Lower lobe of right lung (tissue), 2 donors: ENCODE measurements at places on chromosomes 4 and X.

- no peak for DNase-seq
These were observed 7.6 kb upstream of the CXCL5 start for GRCh38 chr4:74006009-74006476.

GRCh38 chr4:167129146-167129545 lies 105.1 kb downstream of the SPOCK3 start:
- no peak for DNase-seq

- no peak for DNase-seq
These were observed 188.9 kb downstream of the CAMK2D start for GRCh38 chr4:113572620-113573019.

DNA sequence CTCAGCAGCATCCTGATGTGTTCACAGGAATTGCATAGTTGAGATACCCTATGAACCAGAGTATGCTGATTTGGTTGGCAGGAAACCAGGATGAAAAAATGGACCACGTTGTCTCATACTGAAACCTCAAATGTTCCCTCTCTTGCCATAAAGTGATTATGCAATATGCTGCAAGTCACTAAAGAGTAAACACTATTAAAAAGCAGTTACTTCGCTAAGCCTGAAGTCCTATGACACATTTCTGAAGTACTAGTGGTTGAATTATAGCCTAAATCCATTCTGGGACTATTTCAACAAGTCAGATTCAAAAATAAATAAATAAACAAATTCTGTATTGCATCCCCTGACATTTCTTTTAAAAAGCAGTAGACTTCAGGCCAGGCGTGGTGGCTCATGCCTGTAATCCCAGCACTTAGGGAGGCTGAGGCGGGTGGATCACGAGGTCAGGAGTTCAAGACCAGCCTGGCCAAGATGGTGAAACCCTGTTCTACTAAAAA lies 106.0 kb upstream of the NAP1L5 start:
- no peak for DNase-seq

DNA sequence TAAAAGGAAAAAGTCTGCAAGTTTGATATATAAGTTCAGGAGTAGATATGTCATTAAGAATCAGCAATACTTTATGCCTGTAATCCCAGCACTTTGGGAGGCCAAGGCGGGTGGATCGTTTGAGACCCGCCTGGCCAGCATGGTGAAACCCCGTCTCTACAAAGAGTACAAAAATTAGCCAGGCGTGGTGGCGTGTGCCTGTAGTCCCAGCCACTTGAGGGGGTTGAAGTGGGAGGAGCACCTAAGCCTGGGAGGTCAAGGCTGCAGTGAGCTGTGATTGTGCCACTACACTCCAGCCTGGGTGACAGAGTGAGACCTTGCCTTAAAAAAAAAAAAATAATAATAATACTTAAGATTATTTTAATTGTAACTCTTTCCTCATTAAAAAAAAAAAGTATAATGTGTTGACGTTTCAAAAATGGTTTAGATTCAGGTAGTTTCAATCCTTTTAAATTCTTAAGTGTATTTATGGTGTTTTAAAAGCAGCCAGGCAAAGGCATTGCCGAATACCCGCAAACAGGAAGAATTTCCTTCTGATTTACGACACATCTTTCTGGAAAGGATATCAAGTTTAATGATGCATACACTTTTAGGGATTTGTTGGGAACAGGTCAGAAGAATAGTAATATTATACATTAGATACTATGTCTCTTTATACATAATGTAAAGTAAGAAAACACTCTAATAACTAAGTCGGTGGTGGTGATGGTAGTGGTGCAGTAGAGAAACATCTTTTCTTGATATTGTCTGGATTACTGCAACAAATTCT lies 80.9 kb downstream of the KDM6A start:
- DNase-seq: peak; percentile 46

GRCh38 chrX:40784516-40785151 lies 49.3 kb upstream of the MED14 start:
- no peak for DNase-seq

DNA sequence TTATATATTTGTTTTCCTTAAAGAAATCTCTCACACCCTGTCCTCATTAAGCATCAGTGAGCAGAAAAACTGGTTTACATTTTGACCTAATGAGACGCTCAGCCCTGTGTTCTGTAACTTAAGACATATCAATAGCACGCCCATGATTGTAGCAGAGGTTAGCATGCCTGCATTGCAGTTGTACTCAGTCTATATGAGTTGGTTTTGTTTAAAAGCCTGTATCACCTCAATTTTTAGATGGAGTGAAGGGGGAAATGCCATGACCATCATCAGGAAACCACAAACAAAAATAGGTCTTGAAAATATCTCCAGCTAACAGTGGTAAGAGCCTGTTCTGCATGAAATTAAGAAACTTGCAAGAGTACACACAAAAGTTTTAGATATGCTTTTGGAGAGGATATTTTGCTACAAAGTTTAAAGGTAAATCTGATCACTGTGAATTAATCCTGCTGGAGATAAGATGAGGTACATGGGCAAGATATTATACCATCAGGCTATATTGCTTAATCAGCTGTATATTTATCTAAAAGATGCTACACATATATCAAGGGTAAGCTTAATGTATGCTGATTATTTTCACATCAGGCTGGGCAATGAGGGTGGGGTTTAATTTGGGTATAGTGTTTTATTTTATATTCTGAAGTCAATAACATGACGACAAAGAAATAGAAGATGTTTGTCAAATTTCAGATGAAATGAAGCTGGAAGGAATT lies 13.1 kb upstream of the COQ2 start:
- DNase-seq: no peak
